ENCODE measurements at places on chromosomes 7 and 10. TPM values are rescaled to one million over a fixed set of nuclear protein-coding genes. Genes with fewer than 3 reads are reported as not detected.

The OPN1SW gene
- not detected for total RNA-seq

The NKX2-3 gene
- total RNA-seq: not detected

The IDI2 gene
- not detected for total RNA-seq

The FAS gene
- total RNA-seq: 2.5 TPM

The FGL2 gene
- total RNA-seq: 2.3 TPM

The FAM25G gene
- not detected for total RNA-seq

The DLX6 gene
- 13.4 TPM for total RNA-seq

The EPHA1 gene
- 7.8 TPM for total RNA-seq

The ATOH7 gene
- total RNA-seq: 0.69 TPM

The TCF7L2 gene
- total RNA-seq: 84.0 TPM

The TMEM176B gene
- total RNA-seq: 5.8 TPM

The PRPS1L1 gene
- not detected for total RNA-seq

The OPALIN gene
- not detected for total RNA-seq

The DNAJB6 gene
- total RNA-seq: 187 TPM

The GLRX3 gene
- 55.6 TPM for total RNA-seq

The TMEM229A gene
- total RNA-seq: 4.6 TPM

The ANKRD30A gene
- total RNA-seq: not detected

The EVX1 gene
- not detected for total RNA-seq

The FBH1 gene
- total RNA-seq: 45.2 TPM

The HOXA5 gene
- not detected for total RNA-seq

The ABI1 gene
- total RNA-seq: 85.6 TPM

The CTAGE8 gene
- total RNA-seq: not detected

The LIPF gene
- total RNA-seq: not detected

The OGDHL gene
- total RNA-seq: 23.1 TPM

The LRRC4 gene
- 21.2 TPM for total RNA-seq

The GSDME gene
- 39.7 TPM for total RNA-seq

The SPRN gene
- total RNA-seq: 13.4 TPM

The ELN gene
- total RNA-seq: 33.2 TPM

The HMX3 gene
- 2.8 TPM for total RNA-seq

The TAS2R5 gene
- total RNA-seq: 1.8 TPM

The RBM20 gene
- total RNA-seq: 0.23 TPM

The SKIDA1 gene
- total RNA-seq: 6.9 TPM

The LIPM gene
- total RNA-seq: not detected

The TFAM gene
- 45.9 TPM for total RNA-seq

The SLC18A3 gene
- total RNA-seq: 2.8 TPM

The PIK3CG gene
- 1.8 TPM for total RNA-seq

The LGI1 gene
- total RNA-seq: 52.8 TPM

The CYP3A7 gene
- total RNA-seq: not detected

The MSMB gene
- not detected for total RNA-seq

The CUZD1 gene
- total RNA-seq: 0.69 TPM

The CAMK2B gene
- 112 TPM for total RNA-seq

The TUBB8 gene
- not detected for total RNA-seq

The OR9A2 gene
- 0.69 TPM for total RNA-seq

The TSPAN33 gene
- total RNA-seq: 14.5 TPM

The AGMO gene
- 0.69 TPM for total RNA-seq

The RNF32 gene
- total RNA-seq: 2.5 TPM

The ZNF804B gene
- 8.3 TPM for total RNA-seq

The ABCB4 gene
- total RNA-seq: 2.3 TPM

The CPXM2 gene
- 4.8 TPM for total RNA-seq
